ENCODE measurements at places on chromosomes 6 and 20.

- no peak for DNase-seq
Observed at GRCh38 chr6:105164418-105164817, 15.4 kb downstream of the POPDC3 start.

GRCh38 chr6:158847012-158847529, 27.9 kb upstream of the EZR start:
- no peak for DNase-seq

GRCh38 chr6:54899986-54900385, 53.4 kb downstream of the FAM83B start:
- DNase-seq = no peak

DNA sequence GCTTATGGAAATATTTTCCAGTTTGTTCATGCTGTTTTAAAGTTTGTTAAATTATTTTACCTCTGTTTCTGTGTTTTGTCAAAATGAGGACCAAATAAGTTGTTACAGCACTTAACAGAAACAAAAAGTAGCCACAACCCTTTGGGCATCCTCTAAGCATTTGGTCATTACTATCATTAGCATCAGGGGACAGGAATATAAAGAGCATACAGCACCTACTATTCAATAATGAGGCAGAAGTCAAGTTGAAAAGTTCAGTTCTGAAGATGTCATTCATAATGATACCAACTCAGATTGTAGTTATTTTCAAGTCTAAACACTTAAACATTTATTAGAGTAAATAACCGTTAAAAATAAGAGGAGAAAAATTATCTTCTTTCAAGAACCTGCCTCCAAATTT, 862.3 kb upstream of the FLRT3 start:
- no peak for DNase-seq

DNA sequence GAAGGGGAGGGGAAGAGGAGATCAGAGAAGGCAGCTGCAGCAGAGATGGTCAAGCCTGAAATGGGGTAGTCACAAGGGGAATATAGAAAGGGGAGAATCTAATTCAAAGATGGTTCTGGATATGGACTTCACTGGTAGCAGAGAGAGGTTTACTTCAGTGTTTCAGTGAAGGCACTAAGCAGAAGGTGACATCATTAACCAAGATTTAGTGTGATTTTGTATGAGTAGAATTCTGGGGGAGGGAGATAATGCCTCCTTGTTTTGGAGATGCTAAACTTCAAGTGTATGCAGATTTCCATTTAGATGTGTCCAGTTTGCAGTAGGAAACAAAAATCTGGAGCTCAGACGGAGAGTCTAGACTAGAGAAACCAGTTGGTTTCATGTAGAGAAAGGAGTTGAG, 13.1 kb downstream of the SIM1 start:
- DNase-seq = no peak

DNA sequence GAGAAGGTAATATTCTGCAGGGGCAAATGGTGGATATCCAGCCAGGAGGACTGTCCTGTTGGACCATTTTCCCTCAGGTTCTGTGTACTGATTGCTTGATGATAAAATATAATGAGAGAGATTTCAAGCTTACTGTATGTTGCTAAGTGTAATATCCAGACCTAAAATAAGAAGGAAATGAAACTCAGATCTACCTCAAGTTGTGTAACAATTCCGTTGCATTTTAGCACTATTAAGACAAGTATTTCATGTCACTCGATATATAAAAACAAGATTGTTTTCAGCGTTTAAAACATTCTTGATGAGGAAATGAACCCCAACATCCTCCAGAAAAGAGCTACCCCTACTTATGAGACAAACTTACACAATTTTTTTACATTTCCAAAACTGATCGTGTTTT, 57.2 kb downstream of the RGS17 start:
- no peak for DNase-seq

DNA sequence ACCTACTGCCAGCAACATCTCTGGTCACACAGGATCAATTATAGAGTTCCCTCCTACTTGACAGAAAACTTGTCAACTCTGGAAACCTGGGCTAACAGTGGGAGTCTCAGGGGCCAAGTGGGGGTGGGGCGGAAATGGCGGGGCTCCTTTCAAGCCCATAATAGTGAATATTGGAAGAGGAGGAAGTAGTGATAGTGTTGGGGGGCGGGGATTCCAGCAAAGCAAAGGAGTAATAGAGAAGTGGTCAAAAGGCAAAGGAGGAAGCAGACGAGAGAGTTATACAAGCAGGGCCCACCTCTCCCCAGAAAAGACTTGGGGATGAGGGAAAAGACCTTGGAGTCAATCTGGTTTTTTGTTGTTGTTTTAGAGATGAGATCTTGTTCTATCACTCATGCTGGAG, 2.1 kb downstream of the DEF6 start:
- peak; percentile 40 for DNase-seq
